ENCODE measurements at places on chromosomes 2 and 18.

GRCh38 chr2:132033949-132034348 lies 127.8 kb downstream of the ANKRD30BL start:
- DNase-seq, result no peak

DNA sequence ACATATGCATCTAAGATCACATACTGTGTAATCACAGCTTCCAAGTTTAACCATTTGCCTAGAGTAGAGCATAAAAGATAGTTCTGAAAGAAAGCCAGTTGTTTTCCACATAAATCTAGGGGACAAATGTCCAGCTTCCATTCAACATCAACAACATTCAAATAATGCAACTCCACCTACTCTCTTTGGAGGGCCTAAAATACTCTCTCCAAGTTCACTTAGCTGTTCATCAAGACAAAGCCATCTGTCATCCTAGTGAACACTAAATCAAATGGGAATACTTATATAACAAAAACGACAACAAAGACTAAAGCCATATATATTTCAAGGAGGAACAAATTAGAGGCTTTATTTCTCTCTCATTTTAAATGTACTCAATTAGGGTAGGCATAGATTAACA lies 221.5 kb upstream of the CDH2 start:
- no peak for DNase-seq

- DNase-seq, result no peak
Measured at GRCh38 chr18:39870591-39870990, 2084.4 kb upstream of the PIK3C3 start.

GRCh38 chr2:38130876-38131275 lies 54.9 kb upstream of the CYP1B1 start:
- DNase-seq, result no peak

DNA sequence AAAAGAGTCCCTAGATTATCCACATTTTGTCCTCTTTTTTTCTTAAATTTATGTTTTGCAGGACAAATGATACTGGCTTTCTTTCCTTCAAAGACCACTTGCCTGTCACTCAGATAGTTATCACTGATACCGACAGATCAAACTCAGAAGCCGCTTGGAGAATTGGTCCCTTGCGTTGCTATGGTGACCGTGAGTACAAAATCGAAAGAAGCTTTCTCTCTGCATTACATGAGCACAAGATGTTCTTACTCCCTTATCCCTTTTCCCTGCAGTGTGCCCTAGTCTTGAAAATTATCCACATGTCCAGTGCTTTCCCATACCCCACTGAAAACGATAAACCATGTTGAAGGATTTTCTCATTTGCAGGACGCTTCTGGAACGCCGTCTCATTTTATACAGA lies 738.5 kb downstream of the CNTNAP5 start:
- DNase-seq, result no peak

GRCh38 chr2:183037553-183038340 lies 510 bp downstream of the NCKAP1 start:
- DNase-seq, result no peak

- no peak for DNase-seq
Measured at GRCh38 chr2:60483401-60483800, 70.1 kb downstream of the BCL11A start.

DNA sequence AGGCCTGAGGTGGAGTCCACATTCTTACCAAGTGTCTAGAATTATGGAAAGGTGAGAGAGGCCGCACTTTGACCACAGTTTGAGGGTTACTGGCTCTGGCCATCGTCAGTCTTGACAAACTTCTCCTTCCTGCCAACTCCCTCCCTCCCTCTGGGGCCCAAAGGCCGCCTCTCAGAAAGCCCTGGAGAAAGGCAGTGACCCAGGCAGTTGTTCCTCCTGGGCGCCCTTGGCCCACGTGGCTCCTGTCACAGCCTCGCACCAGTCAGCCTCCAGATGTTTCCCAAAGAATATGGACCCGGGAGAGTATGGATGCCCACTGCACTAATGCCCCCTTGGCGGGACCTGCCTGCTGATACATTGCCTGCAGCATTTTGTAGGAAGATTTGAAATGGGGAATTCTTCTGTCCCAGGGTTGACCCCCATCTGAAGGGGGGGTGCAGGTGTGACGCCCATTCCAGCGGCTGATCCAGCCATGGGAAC lies 61.7 kb downstream of the ASB1 start:
- no peak for DNase-seq

DNA sequence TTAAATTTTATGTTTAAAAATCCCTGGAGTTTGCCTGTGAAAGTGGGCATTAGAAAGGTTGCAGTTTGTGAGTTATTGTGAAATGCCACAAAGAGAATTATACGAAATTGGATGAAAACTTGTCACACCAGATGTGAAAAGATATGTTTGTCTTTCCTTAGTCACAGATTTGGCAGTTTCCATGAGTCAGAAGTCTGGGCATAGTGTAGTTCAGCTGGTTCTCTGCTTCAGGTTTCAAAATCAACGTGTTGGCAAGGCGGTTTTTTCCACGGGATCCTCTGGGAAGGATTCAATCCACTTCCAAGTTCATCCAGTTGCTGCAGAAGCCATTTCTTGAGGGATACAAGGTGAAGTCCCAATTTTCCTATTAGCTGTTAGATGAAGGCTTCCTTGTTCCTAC lies 658.0 kb upstream of the CDH2 start:
- no peak for DNase-seq

- no peak for DNase-seq
Measured at GRCh38 chr2:579961-580360, 97.2 kb downstream of the TMEM18 start.

DNA sequence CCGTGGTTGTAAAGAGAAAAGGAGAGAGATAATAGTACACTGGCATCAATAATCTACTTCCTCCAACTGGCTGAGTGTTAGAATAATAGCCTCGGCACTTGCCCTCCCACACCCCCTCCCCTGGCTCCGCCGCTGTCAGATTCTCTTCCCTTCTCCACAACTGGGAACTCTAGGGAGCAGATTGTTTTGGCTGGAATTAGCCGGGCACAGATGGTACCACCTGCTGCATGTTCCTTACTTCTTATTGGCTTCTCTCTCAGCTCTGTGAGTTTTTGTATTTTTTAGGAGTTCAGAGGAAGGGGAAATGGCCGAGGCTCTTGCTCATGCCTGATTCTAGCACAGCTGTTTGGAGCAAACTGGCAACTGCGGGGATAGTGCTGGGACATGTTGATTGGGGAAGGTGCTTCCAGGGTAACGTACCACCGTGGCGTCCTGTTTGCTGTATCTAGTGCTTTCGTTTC lies 140.0 kb downstream of the ZEB2 start:
- DNase-seq, result no peak

- no peak for DNase-seq
Measured at GRCh38 chr2:58862244-58862643, 621.1 kb upstream of the FANCL start.

DNA sequence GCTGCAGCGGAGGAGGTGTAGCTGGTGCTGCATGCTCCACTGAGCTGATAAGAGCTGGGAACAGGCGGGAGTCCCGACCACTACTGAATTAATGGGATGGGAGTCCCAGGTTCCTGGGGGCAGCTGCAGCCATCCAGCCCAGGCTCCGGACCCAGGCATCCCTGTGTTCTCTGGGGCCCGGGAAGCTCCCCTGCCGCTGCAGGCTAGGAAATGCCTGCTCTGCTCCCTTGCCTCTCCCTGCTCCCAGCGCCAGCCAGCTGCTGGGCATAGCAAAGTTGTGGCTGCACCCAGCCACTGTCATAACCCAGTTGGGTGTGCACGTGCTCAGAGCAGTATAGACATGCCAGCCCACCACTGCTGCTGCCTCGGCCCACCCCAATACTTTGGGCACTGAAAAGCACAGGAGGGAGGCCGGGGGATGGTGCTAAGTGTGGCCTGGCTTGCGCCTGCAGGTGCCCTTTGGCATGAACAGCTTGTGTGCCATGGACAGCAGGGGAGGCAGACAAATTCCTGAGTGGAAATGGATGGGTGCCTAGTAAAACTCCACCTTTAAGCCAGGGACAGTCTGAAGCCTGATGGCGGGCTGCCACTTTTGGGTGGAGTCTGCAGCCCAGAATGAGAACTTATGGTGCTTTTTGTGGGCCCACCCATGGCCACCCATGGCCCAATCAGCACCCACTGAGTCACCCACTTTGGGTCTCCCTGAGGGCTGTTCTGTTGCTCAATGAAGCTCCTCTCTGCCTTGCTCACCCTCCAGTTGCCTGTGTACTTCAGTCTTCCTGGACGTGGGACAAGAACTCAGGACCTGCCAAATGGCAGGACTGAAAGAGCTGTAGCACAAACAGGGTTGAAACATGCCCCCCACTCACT lies 219.3 kb upstream of the TMEFF2 start:
- no peak for DNase-seq

- no peak for DNase-seq
Measured at GRCh38 chr2:233037078-233037477, 4.6 kb downstream of the NEU2 start.

DNA sequence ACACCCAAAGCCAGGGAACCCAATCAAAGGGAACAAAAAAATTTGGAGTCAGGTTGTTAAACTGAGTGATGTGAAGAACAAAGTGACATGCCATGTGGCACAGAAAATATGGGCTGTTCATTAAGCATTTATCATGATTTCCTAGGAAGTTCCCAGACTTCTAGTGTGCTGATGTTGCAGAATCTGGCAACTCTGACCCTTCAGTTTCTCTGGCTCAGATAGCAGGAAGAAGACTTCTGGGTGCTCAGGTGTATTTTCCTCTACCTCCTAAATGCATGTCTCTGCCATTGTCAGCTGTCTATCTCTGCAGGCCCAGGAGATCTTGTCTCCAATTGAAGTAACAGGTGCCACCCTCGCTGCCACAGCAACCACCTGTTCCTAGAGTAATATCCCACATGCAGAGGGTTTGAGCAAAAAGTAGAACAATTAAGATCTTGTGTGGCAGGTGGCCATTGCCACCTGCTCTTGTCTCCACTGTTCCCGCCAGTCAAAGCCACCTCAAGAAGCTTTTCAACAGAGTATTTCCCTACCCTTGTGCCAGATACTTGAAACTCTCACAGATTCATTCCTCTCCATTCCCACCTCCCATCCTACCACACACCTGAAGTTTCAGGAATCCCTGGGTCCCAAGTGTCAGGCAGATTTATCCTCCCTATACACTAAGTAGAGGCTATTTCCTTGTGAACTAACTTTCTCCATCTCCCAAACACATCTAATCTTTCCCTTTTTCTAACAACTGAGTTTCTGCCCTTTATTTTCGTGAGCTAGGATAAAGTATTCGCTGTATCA lies 533.7 kb upstream of the CHAC2 start:
- DNase-seq, result no peak

GRCh38 chr2:215949991-215950404 lies 63.4 kb downstream of the MREG start:
- DNase-seq, result no peak

DNA sequence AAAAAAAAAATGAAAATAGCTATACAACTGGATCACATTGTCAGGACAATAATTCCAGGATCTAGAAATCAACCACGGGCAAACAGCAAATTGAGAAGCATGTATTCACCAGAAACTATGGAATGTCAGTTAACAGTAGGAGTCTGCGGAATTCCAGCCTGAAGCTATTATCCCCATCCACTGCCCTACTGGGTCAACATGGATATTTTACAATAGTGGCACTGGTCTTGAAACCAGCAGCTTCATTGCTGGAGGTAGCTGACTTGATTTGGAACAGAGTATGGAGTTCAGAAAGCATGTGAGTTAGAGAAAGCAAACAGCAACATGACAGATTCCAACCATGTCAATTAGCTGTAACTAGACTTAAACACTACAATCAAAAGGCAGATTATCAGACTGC lies 55.7 kb upstream of the PDE1A start:
- DNase-seq, result no peak

DNA sequence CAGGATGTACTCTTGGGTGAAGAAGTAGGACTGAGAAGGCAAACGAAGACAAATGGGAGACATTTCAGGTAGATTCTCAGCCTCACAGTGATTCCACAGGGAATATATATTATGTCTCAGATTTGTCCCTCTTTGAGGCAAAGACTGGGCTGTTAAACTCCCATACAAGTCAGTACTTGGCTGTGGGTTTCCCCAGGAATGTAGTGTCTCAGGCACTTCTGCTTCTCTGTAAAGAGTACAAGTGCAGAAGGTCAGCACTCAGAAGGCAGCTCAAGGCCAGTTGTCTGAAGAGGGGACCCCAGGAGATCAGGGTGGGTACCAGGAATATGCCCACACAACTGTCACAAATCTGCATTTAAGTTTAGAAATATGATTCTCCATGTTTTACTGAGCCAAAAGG lies 39.9 kb upstream of the COBLL1 start:
- DNase-seq, result no peak

- DNase-seq, result no peak
Measured at GRCh38 chr2:191892391-191892790, 45.5 kb upstream of the CAVIN2 start.

All from glomerular endothelial cell (primary cell).